ENCODE measurements at places on chromosomes 16 and 17.

- DNase-seq: no peak
Measured at GRCh38 chr17:28655160-28655559, 6.5 kb downstream of the SDF2 start.

DNA sequence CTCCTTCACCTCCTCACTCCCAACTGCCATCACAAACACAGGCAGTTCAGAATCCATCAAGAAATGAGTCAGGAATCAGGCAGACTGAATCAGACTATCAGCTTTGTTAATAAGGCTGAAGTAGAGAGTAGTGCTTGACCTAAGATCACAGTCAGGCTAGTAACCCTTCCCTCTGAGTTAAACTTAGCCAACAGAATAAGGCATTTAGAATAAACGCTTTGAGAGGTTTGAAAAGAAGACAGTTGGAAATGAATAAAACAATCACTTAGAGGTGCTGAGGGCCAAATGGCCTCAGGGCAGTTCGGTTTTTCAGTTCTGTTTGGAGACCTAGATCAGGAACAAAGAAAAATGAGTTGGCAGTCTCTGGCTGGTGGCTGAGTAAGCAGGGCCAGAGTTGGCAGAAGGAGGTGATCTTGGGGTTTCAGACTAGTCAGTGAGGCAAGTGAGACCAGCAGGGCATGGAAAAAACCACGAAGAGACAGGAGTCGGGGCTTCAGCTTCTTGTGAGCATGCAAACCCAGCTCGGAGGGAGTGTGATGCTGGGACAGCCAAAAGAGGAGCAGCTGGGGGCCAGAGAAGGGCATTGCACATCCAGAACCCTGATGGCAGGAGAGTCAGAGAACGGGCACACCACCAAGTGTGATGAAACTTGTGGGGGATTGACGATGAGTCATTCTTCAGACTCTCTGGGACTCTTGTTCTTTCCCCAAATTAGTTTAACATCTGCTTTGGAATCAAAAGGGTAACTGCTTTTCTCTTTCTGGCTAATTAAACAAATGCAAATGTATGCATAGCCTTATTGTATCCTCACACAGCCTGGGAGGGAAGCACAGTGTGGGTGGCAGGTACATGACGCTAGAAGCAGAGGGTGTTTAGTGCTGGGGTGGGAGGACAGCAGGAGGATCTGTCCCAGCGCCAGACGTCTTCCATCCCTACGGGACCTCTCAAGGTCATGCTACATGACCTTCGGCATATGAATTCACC lies 54.8 kb downstream of the SPECC1 start:
- DNase-seq: peak; percentile 40

DNA sequence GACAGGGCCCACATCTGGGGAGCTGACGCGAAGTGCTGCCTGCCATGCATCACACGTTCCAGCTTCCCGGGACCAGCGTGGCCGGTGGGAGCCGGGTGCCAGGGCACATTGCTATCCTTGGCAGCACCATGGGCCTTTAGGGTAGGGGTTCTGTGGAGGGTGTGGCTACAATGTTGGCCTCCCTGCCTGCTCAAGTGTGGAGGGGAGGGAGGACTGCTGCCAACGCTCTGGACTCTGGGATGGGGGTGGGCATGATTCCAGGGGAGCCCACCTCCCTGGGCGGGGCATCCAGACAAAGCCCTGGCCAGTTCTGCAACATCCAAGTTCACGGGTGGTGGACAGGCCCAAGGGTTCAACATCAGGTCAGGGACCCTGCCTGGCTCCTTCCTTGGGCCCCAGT lies 13.9 kb downstream of the GRB7 start:
- no peak for DNase-seq

DNA sequence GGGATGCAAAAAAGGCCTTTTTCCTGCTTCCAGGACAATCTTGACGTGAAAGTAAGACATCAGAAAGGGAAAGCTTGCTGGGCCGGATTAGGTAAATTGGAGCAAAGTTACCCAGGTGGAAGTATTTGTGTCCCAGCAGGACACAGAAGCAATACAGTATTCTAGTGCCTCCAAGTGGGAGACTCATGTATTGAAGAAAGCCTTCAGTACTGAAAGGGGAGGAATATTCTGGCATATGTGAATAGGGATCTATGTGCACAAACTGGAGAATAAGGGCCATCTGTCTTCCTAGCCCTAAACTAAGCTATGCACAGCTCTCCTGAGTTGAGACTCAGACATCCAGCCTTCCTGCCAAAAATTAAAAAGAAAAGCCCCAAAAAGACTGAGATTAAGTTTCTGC lies 327.3 kb upstream of the CDH8 start:
- DNase-seq: no peak

- no peak for DNase-seq
Measured at GRCh38 chr16:30525844-30526136, 576 bp downstream of the ZNF768 start.

Data from T-helper 1 cell (primary cell).